Activated naive CD4-positive, alpha-beta T cell (primary cell): ENCODE measurements at places on chromosomes 6 and 20.

GRCh38 chr20:11890331-11891076, 27.2 kb upstream of the BTBD3 start:
- DNase-seq: no peak

DNA sequence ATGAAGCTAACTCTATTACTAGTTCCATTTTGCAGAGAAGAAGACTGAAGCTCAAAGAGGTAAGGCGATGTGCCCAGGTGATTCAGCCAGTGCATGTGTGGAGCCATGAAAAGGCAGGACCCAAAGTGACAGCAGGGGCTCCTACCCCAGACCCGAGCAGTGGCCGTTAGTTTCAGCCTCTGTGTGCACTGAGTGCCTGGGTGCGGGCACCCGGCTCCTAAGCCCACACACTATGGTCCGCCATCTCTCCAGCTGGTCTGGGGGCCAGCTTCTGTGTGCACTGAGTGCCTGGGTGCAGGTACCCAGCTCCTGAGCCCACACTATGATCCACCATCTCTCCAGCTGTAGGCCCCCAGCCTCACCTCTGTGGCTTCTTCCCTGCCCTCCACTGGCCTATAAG, 123.5 kb upstream of the CST7 start:
- DNase-seq: no peak

GRCh38 chr6:125170376-125170775, 16.8 kb downstream of the TPD52L1 start:
- no peak for DNase-seq

DNA sequence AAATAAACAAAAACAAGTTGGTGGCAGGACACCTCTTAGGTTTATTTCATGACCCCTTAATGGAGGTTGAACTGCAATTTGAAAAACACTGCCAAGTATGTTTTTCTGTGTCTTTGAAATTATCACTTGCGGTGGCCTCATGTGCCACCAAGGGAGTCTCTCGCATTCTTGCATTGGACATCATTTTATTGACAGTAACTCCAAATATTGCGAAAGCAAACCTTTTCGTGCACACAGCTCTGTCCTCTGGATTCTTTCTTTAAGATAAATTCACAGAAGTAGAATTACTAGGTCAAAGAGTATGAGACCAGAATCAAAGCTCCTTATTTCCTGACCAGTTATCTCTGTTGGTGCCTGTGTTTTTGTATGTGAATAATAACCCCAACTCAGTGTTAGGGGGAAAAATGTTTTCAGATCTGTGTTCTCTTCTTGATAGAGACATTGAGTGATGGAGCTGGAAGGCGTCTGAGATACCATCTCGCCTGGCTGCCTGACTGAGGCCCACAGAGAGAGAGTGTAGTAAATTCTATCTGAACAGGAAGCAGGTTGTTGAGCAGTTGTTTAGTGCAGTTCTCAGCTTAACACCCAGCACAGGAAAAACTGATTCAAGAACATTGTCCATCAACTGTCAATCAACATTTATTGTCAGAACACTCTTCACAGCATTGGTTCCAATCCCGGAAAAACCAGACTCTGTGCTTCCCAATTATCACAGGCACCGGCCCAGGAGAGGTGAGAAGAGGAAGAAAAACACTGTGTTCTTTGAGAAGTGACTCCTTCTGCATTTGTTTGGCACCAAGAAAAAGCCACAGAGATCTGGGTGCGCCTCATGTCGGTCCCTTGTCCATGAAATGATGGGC, 2.2 kb upstream of the CCDC167 start:
- no peak for DNase-seq

DNA sequence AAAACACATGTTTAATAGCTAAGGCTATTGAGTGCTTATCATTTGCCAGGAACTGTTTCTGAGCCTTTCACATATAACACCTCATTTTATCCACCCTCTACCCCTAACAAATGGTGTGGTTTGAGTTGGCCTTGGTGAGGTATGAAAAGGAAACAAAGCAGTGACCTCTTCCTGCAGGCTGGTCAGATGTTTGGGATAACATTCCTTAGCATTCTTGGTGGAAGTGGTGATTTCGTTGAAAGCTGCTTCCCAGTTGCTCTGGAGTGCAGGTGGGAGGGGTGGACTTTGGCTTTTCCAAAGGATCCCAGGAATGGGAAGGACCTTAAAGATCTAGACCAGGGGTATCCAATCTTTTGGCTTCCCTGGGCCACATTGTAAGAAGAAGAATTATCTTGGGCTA, 41.3 kb downstream of the CARMIL1 start:
- no peak for DNase-seq

DNA sequence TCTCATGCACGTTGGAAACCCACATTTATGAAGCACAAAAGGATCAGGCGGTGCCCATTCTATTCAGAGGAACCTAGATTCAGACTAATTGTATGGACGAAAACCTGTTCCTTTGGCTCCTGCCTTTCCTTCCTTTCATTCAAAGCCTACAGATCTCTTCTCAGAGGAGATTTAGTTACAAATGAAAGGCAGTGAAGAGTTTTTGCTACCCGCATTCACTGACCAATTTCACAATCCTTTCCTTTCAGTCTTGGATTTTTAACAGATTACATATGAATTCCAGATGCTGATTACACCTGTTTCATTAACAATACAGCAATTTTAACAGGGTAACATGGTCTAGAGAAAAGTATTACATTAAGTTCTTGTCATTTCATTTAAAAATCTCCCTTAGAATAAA, 32.0 kb downstream of the TMEM242 start:
- no peak for DNase-seq

GRCh38 chr6:31614075-31614619, 887 bp upstream of the AIF1 start:
- DNase-seq: no peak

DNA sequence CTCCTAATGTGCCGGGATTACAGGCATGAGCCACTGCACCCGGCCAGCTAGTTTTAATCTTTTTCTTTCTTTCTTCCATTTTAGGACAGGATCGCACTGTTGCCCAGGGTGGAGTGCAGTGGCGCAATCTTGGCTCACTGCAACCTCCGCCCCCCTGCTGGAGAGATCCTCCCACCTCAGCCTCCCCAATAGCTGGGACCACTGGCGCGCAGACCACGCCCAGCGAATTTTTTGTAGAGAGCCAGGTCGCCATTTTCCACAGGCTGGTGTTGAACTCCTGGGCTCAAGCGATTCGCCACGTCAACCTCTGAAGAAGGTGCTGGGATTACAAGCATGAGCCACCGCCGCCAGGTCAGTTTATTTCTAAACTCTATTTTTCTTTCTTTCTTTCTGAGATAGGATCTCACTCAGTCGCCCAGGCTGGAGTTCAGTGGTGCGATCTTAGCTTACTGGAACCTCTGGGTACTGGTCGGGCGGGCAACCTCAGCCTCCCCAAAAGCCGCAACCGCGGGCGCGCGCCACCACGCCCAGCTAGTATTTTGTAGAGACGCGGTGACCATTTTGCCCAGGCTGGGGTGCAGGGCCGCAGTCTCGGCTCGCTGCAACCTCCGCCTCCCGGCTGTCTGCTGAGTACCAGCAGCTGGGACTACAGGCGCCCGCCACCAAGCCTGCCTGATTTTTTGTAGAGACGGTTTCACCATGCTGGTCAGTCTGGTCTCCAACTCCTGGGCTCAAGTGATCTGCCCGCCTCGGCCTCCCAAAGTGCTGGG, 20.0 kb upstream of the LIN28B start:
- DNase-seq: no peak

DNA sequence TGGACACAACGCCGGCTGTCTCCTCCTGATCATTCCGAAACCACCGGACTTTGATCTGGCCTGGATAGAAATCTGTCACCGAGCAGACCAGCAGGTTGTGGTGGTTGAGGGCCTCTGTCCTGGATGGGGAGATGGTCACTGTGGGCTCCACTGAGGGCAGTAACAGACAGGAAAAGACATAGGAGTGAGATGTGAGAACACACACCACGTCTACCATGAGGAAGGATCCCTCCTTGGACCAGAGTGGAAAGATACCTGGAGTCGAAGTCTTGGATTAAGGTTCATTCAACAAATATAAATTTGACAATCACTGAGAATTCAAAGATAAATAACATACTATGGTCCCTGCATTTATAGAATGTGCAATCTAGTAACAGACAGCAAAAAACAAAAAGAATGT, 4.4 kb downstream of the HLA-DQB1 start:
- DNase-seq: no peak

DNA sequence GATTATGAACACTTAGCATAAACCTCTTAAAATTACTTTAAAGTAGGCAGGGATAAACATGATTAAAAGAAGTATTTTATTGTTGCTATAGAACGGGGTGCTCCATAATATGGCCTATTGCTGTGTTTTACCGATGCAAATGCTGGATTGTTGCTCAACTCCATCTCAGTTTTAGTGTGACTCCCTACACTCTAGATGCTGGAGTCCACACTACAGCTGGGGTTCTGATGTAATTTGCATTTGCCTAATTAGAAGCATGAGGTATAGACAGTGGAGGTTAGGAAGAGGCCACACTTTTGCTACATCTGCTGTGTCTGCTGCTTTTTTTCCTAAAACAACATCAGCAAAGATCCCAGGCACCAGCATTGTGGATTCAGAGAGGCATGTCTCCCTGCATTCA, 6.7 kb upstream of the HMGN3 start:
- no peak for DNase-seq

DNA sequence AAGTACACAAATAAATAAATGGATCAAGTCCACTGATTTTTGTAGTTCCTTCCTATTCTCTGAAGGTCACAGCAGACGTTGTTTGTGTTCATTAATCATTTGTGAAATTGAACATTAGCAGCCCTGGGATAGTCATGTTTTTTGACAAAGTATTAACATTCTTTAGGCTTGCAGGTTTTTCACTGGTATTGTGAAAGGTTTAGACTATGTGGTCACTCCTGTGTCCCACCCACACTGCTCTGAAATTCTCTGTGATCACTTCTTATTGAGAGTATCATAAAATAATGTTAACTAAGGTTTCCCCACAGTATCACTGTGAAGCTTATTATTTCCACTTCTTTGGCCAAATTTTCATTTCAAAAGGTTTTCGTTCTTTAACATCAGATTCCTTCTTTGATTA, 3.5 kb downstream of the FAM83B start:
- DNase-seq: no peak

DNA sequence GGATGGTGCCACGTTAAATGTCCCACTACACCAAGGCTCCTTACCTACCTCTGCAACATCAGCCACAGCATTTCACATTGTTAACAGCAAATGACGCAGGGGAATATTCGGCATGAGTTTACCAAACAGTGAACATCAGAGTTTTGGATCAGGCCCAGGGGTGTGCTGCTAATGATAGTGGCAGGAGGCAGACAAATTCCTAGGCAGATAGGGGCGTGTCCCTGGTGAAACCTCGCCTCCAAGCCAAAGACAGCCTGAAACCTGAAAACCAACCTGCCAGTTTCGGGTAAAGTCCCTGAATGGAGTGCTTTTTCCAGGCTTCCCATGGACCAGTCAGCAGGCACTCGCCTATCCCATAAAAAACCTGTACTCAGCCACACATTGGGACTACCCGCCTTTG, 133.6 kb downstream of the SH3BGRL2 start:
- no peak for DNase-seq

GRCh38 chr6:100664274-100665040, 199.7 kb upstream of the SIM1 start:
- no peak for DNase-seq

- no peak for DNase-seq
Measured at GRCh38 chr6:90158936-90159335, 137.7 kb downstream of the BACH2 start.

DNA sequence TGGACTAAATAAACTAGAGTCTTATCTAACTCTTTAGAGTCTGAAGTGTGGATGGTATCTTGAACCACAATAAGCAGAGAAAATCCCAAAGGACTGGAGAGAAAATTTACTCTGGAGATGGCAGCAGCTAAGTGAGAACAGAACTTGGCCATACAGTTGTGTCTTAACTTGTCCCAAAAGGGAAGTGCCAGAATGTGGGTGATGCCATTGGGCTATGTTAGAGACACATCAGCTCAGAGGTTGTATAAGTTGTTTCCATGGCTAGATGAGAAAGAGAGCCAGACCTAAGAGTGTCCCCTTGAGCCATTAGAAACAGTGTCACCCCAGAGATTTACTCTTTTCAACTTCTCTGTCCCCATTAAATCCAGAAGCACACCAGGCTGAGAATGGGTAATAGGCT, 36.2 kb downstream of the FOXO3 start:
- DNase-seq: no peak

GRCh38 chr6:111809264-111809663, 64.0 kb downstream of the FYN start:
- no peak for DNase-seq

DNA sequence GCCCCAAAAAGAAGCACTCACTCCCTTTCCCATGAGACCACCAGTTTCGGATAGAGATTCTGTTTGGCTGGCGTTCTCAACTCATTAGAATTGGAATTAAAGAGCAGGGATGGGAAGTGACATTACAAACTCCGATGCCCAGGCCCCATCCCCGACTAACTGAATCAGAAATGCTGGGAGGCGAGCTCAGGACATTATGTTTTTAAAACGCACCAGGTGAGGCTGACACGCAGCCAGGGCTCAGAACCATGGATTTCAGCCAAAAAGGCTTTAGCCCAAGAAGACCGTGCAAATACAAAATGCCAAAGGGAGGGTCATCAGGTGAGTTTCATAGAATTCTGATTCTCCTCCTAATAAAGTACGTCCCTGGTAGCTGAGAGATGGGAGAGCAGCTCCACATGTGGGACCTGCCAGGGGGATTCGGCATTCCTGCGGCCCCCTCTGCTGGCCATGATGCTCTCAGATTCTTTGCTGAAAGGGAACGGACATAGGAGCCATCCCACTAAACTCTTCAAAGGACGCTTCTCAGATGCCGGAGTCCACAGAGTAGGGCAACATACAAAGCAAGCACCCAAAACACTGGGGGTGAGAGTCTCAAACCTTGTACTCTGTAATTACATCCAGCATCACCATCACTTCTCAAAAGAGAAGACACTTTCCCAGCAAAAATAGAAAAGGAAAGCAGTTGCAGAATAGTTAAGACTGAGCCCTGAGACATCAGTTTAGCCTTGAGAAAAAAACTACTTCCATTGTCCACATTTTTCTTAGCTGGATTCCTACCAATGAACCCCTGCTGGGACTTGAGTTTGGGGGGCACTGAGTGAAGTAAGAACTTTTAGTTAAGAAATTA, 205.2 kb downstream of the BMP7 start:
- DNase-seq: no peak

GRCh38 chr6:33843131-33844121, 39.6 kb upstream of the MLN start:
- no peak for DNase-seq

DNA sequence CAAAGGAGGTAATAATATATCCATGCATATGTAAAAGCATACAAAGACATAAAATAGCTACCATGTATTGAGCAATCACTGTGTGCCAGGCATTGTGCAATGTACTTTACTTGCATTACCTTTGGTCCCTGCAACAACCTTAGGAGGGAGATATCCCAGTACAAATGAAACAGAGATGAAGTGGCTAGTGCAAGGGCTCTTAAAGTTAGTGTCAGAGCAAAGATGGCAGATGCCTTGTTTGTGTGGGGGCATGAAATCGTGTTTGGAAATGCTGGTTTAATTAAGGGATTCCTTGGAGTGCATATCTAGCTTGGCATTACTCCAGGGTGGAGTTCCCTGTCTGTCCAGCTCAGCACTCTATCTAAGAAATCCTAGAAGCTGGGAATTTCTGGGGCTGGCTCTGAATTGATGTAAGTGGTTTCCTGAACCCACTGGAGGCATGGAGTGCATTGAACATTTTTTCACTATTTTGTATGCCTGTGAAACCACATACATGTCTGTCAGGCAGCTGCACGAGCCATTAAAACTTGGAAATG, 9.8 kb downstream of the PAQR8 start:
- DNase-seq: no peak
